ENCODE measurements at places on chromosomes 1 and 21.

DNA sequence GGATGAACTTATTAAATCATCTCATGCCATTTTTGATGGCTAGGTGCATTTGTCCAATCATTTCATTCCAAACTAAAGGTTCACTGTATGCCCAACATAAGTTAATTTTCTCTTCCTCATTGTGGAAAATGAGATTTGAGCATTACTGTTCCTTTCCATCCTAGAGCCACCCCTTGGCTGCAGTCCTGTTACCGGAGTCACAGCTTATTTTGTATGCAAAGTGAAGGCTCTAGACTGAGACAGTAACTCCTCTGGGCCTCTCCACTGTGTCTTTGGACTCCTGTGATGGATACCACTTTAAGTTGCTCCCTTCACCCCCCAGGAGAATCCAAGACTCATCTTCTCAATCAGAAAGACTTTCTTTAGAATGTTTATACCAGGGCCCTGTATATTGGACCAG, 59.7 kb downstream of the FGGY start:
- DNase-seq, result no peak

- DNase-seq, result no peak
These were observed 137.9 kb upstream of the F3 start for GRCh38 chr1:94679332-94680038.

DNA sequence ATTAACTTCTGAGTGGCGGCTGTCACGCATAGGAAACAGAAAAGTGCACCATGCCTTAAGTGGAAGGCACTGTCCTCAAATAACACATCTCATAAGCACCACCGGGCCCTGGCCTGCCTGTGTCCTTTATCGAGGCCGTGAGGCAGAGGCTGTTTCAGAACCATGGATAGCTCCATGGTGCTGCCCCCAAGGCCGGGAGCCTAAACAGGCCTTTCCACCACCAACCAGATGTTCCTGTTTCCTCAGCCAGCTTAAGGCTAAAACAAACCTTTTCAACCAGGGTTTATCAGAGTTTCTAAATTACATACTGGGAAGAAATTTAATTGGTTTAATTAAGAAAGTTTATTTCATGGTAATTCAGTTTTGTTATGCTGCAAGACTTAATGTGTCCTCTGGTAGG, 114.4 kb downstream of the DMRTA2 start:
- DNase-seq, result no peak

- DNase-seq, result peak; percentile 25
These were observed 25.1 kb downstream of the NENF start for GRCh38 chr1:212457740-212458338.

DNA sequence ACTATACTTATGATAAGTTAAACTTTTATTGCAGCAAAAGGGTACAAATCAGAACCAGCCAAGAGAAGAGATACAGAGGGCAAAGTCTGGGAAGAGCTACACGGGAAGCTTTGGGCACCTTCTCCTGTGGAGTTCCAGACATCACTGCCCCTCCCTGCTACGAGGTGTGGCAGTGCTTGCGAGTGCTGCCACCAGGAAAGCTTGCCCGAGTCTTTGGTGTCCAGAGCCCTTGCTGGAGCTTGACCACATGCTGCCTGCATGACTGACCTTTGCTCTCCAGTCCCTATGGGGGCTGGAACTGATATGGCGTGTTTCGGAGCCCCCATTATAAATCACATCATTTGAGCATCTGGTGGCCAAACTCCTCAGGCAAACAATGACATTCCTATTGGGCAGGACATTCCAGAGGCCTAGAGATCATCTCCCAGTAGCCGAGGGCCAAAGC, 23.4 kb downstream of the PLEKHO1 start:
- DNase-seq, result no peak

DNA sequence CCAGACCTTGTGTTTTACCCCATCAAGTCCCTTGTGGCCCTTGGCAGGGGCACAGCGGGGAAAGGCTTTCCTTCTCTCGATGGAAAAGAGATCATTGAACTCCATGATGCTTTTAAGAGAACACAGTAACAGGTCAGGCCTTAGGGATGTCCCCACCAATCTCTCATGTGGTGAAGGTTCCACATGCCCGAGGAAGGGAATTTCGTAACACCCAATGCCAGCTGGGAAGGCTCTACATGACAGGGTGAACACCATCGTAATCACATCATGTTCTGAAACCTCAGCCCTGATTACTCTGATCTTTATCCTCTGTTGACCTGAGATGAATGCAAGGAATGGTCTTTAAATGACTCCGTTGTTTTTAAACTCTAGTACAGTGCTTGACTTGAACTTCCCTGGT, 105.5 kb upstream of the SPAG17 start:
- no peak for DNase-seq

- no peak for DNase-seq
These were observed 108.3 kb downstream of the POU2F1 start for GRCh38 chr1:167328816-167329483.

GRCh38 chr1:58231204-58231603, 315.3 kb downstream of the OMA1 start:
- DNase-seq, result no peak

GRCh38 chr1:16012590-16013219, 5.1 kb downstream of the HSPB7 start:
- DNase-seq, result no peak

GRCh38 chr1:10867138-10867721, 70.8 kb upstream of the CASZ1 start:
- DNase-seq, result peak; percentile 4

DNA sequence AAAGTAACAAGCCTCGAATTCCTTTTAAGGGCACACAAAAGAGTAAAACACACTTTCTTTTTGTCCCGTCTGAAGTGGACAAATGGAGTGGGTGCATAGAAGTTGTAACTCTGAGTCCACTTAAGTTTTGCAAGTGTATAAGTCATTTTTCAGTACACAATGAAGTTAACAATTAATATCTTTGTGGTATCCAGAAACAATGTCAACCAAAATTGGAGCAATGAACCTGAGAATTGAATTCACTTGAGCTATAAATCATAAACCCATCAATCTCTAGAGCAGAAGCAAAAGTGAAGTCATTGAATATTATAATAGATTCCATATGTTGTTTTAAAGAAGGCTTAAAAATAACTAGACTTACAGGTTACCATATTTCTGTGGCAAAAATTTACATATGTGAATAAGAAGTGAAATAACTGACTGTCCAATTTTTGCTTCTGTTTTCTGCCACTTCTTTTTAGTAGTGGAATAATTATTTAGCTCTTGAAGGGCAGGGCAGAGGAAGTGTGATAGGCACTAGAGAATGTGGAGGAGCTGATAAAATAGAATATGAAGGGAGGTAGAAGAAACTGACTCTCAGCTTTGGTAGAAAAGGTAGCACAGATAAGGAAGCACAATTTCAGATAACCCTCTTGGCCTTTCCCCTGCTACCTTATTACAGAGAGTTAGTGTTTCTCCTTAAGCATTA, 73.9 kb upstream of the RGL1 start:
- no peak for DNase-seq

DNA sequence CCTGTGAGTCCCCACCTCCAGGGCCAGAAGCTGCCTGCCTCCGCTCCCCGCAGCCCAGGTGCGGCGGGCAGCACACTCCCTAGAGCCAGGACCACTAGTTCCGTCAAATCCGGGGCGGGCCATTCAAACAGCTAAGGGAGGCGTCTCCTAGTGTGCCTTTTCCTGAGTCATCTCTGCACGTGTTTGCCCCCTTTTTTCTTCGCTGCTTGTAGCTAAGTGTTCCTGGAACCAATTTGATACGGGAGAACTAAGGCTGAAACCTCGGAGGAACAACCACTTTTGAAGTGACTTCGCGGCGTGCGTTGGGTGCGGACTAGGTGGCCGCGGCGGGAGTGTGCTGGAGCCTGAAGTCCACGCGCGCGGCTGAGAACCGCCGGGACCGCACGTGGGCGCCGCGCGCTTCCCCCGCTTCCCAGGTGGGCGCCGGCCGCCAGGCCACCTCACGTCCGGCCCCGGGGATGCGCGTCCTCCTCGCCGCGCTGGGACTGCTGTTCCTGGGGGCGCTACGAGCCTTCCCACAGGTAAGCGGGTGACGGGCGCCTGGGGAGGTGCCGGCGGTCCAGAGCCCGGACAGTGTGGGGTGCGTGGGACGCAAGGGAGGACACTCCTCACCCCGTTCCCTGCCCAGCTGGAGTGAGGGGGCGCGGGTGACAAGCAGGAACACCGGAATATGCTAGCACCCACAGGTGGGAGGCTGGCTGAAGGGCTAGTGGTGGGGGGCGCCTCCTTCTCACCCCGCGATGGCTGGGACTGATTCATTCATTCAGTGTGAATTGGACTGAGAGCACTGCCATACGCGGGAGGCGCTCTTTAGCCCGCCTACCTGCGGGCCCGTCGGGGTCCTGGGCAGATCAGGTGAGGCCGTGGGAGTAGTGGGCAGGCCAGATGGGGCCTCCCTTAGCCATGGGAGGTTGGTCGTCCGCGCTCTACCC, at the start of gene TNFRSF8:
TSS of gene TNFRSF8 (plus strand) at position 163 of the 932 bp plus-strand sequence. CDS start at position 459, 296 bp downstream.
- DNase-seq, result no peak

GRCh38 chr1:41323243-41323642, 38.0 kb upstream of the FOXO6 start:
- DNase-seq, result no peak

DNA sequence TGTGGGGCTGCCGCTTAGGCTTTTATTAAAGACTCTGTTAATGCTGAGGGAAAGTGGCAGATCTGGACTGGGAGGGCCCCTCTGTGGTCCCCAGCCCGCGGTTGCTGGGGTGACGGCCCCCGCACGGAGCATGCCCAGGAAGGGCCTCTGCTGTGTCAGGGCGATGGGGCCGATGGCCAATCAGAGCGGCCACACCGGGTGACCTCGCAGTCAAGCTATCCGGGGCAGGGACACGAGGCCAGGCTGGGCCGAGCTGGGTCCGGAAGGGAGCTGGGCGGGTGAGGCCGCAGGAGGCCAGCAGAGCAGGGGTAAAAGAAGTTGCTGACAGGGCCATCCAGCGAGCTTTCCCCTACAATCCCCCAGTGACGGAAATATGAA, 145.1 kb downstream of the CASZ1 start:
- no peak for DNase-seq

DNA sequence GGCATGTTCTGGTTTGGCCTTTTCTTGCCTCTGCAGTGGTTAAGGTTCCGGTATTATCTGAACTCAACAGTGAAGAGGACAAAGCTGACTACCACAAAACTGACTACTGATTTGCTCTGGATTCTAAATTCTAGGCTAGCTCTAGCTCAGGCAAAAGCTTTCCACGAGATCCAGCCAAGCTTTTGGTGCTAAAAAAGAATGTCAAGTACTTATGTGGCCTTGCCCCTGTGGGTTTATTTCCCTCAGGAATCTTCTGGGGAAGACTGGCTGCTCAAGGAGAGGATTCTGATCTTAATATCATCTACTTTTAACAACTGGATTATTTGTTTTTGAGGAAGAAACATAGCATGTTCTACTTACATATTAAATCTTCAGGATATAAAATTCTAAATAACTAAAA, 26.1 kb upstream of the MTMR11 start:
- DNase-seq, result no peak

DNA sequence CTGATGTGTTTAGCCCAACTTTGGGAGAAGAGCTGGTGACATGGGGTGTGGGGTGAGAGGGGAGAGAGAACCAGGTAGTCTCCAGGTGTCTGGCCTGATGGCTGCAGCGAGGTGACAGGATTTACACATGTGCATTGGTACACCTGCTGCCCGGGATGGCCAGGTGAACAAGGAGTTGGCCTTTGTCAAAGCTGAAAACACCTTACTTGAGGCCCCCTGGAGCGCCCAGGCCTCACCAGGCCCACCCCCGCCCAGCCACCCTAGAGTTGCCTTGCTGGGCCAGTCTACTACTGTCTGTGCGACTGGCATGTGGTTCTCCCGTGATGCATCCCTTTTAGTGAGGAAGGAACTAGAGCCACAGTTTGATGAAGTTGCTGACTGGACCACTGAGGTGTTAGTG, 90.5 kb downstream of the ADARB1 start:
- no peak for DNase-seq

DNA sequence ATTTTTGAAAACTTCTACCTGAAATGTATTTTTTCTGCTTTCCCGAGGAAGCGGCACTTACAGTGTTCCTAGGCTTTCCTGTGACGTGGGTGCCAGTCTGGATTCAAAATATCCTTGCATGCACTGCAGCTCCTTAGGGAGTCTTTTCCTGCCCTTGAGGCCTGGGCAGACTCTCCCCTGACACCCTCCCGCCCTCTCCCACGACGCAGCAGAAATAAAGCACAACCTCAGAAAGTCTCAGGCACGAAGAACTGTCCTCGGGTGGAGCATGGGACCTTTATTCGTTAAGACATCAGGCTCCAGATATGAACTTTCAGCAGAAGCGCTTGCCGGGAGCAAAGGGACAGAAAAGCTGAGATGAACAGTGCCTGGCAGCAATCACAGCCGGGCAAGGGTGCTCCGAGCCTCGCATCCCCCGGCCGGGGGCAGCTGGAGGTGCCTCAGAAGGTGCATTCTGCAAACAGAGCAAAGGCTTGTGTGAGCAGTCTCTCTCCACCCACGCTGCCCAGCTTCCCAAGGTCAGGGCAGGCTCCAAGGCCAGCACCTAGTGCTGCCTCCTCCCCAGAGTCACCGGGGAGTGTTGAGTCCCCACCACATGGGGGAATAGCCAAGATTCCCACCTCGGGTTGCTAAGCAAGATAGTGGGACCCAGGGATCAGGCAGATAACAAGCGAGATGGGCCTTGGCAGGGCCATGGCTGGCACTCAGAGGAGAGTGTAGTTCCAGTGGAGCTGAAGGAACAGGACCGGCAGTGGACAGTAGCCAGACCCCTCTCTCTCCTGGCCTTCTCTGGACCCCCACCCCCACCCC, 3.2 kb downstream of the TFF3 start:
- no peak for DNase-seq

- DNase-seq, result no peak
These were observed 78.0 kb downstream of the PDE9A start for GRCh38 chr21:42731264-42732032.

- no peak for DNase-seq
These were observed 4.5 kb downstream of the C1orf232 start for GRCh38 chr1:26164036-26164860.

- DNase-seq, result no peak
These were observed 52.9 kb upstream of the ECE1 start for GRCh38 chr1:21342961-21343838.

DNA sequence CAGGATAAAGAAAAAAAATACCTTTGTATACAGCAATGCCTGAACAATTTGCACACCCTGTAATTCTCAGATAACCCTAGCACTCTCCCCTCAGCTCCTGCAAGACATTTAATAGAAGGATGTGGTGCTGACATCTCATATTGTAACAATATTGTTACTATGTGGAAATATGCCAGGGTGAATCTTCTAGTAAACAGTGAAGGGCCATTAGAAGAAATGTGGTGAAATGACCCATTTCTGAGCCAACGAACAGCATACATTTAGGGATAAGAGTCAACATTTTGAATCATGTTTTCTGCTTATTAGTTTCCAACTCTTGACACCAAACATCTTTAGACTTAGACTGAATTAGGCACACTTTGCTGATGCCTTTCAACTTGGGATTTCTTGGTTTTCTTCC, 188.2 kb downstream of the KAZN start:
- no peak for DNase-seq
